Left renal pelvis (tissue), 4 donors: ENCODE measurements at places on chromosomes 11 and 22. TPM values are rescaled to one million over a fixed set of nuclear protein-coding genes. Genes with fewer than 3 reads are reported as not detected.

The TUT1 gene
- 21.2 TPM for polyA plus RNA-seq

The EXPH5 gene
- polyA plus RNA-seq, result 0.72 TPM

The SHISAL1 gene
- 2.3 TPM for polyA plus RNA-seq

The MB gene
- polyA plus RNA-seq, result not detected

The MPZL3 gene
- 2.4 TPM for polyA plus RNA-seq

GRCh38 chr11:113593698-113594308 is 112.3 kb downstream of the TMPRSS5 start:
- no peak for DNase-seq

- DNase-seq, result no peak
Observed at GRCh38 chr11:113288286-113288863, 26.0 kb upstream of the TTC12 start.

GRCh38 chr11:2382936-2383851 is 6.1 kb downstream of the CD81 start:
- DNase-seq, result no peak

GRCh38 chr11:61926235-61926634 is 8.9 kb upstream of the RAB3IL1 start:
- no peak for DNase-seq

DNA sequence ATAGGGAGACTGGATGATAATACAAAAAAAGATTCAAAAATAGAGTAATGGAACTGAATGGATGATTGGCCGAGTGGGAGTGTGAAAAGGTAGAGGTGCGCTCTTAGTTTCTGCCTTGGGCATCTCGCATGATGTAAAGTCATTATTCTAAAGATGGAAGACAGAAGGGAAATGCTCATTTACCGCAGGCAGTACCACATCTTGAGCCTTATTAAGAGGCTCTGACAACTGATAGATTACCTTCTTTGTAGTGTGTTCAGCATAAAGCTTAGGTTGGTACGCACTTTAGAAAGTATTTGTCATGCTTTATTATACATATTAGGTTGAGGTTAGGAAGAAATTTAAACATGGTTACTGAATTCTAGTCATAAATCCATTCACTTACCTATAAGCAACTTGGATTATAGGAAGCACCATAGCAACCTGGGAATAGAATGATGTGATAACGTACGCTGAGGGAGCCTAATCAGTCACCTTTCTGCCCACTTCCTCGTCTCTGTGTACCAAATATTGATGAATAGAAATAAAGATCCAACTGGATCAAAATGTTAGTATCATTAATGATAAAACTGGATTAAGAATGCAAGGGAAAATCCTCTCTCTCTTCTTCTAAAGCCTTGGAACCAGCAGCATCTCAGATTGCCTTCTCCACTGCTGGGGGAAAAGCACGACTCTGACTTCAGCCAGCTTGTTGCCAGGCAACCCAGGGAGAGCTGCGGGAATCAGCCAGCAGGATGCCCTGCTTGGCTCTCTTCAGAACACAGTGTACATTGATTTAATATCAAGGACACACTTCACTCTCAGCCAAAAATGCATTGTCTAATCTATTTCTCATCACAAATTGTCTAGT is 29.0 kb upstream of the VWA5A start:
- DNase-seq, result no peak

- DNase-seq, result no peak
Observed at GRCh38 chr11:843818-844692, 1.4 kb downstream of the TSPAN4 start.

DNA sequence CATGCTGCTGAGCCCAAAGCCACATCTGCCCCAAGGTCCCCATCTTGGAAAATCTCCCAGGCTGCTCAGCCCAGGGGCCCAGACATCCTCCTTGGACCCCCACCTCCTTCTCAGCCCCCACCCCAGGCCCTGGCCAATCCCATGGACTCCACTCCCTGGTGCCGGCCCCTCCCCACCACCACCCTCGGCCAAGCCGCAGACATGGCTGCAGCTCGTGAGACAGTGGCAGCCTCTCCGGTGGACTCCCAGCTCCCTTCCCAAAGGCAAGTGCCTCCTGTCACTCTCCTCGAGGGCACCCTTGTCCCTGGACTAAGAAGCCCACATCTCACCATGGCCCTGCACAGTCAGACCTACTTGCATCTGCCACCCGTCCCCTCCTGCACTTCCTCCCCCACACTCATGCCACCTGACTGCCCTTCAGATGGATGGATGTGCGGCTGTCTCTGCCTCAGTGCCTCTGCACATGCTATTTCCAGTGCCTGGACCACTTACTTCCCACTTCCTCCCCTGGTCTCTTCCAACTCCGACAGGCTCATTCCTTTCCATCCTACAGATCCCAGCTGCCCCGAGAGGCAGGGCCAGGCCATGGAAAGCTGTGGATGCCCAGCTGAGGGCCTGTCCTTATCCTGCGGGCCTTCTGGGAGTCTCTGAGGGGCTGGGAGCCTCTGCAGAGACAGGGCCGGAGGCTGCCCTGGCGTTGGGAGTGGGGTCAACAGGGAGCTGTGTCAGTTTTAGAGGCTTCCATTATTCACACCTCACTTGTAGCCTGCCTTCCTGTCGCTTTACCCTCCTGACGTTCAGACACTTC is 25.5 kb upstream of the RFPL3 start:
- no peak for DNase-seq

GRCh38 chr22:37101311-37102066 is 8.0 kb downstream of the TMPRSS6 start:
- DNase-seq, result no peak

GRCh38 chr11:127925475-127925874 is 661.9 kb downstream of the ETS1 start:
- no peak for DNase-seq
